ENCODE measurements at places on chromosomes 7 and 10.

GRCh38 chr10:7601023-7601656, 65.6 kb downstream of the ITIH5 start:
- no peak for DNase-seq

DNA sequence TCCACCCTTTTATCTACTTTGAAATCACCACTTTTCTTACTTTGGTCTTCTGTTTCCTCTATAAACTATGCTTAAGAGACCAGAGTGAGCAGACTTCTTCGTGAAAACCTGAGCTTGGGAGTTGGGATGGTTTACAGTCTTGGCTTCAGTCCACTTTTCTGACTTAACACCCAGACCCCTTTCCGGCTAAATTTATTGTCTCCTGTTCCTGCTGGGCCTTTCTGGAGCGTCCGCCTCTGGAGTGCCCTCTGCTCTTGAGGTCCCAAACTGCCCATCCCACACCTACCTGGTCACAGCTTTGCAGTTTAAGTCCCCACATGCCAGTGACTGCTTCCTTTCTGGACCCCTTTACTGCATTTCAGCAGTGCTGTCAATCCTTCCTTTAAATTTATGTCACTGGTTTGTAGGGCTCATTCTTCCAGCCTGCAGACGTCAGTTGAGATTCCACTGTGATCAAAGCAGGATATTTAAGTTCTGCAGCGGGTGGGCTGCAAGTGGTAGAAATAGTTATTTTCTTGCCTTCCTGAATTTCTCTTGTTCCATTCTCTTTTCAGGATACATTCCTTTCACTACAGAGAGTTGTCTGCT, 80.3 kb downstream of the KAT6B start:
- no peak for DNase-seq

DNA sequence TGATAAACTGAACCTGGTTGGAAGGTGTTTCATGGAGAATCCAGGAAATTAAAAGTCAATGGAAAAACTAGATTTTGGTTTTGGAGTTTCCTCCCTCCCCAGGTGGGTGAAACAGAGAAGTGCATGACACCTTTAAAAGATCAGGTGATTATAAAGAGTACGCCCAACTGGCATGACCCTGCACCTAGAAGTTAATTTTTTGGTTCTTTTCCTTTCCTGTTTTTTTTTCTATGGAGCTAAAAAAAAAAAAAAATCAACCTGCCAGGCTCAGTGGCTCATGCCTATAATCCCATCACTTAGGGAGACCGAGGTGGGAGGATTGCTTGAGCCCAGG, 7.9 kb downstream of the GJD4 start:
- DNase-seq, result no peak

GRCh38 chr7:76139670-76140069, 62.0 kb upstream of the SRRM3 start:
- no peak for DNase-seq

DNA sequence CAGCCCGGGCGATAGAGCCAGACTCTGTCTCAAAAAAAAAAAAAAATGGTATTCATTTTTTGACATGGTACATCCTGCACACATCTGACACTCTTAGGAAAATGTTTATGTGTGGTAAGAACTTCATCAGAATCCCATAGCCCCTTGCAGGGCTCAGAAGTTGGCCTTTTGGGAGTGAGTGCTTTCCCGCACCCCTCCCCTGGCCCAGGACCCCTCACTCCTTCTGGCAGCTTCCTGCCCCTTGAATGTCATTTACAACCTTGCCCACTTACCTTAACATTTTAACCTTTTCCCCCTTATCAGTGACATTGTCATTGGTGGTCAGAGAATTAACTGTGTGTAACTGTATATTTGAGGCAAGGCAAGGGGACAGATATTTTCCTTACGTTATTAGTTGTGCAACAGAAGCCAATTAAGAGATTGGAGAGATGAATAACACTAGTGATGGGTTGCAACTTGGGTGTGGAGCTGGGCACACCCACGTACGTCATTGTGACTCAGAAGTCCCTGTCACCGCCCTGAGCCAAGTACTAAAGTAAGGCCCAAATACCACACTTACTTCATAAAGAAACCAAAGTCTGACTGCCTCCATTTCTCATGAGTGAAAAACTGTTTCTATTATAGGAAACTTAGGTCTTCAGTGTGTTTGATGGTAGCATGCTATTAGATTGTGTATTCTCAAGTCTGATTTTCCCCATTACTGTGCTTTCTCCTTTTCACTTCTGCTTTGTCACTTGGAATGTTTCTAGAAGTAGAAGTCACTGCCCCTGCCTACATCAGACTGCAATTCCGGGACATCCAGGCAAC, 31.6 kb downstream of the OGDH start:
- peak; percentile 91 for DNase-seq

- DNase-seq, result no peak
These were observed 35.1 kb upstream of the ZNF273 start for GRCh38 chr7:64867863-64868440.

GRCh38 chr7:131038153-131038552, 289.5 kb upstream of the MKLN1 start:
- DNase-seq, result no peak

DNA sequence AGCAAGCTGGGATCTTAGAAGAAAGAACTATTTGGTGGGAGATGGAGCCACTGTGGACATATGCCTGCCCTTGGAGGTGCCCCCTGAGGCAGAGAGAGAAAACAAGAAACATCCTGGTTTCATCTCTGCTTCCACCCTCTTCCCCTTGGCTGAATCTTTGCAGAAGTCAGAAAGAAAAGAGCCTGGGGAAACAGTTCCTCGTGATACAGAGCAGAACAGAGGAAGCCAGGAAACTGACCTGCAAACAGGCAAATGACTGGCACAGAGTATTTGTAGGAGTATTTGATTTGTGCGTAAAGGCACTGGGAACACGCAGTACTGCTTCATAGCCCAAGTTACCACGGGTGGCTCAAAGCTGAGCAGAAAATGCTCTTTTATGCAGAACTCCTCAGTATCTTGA, 7.0 kb upstream of the KEL start:
- DNase-seq, result no peak

DNA sequence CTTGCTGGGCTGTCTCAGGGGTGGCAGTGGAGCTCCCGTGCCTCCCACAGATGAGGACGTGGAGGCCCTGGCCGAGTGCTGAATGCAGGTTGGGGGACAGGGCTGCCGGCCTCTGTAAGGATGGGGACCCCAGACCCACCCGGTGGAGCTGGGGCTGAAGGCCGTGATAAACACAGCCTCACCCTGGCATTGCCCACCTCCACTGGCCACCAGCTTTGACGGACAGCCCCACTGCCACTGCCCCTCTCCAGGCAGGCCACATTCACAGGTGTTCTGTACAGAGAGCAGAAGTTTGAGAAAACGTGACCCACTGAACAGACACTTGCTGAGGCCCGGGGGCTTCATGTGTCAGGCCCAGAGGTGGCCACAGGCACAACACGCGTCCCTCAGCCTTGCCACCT, 126.2 kb downstream of the LHPP start:
- DNase-seq, result no peak

DNA sequence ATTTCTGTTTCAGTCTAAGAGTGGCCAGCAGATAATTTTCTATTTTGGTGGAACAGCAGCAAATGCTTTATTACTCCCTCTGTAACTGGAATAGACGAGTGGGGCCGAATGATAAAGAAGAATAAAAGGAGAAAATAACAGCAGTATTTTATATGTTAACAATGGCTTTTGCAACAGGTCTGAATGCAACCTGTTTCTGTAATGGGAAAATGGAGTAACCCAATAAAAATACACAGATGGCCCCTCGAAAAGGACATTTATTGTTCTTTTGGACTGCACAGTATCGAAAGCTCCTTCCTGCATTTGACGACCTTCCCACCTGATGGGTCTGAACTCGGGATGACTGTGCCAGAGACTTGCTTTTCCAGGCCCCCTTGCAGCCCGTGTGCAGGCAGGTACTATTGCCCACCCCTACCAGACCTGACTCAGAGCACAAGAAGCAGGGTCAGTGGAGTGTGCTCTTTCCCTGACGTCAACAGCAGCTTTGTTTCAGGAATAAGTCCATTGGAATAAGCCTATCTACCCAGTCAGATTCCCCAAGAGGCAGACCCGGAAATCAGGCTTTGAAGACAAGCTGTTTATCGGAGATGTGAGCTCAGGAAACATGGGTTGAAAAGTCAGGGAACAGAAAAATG, 306.5 kb upstream of the NEBL start:
- no peak for DNase-seq

- DNase-seq, result peak; percentile 34
These were observed 173.4 kb downstream of the RNF216 start for GRCh38 chr7:5607951-5608656.

DNA sequence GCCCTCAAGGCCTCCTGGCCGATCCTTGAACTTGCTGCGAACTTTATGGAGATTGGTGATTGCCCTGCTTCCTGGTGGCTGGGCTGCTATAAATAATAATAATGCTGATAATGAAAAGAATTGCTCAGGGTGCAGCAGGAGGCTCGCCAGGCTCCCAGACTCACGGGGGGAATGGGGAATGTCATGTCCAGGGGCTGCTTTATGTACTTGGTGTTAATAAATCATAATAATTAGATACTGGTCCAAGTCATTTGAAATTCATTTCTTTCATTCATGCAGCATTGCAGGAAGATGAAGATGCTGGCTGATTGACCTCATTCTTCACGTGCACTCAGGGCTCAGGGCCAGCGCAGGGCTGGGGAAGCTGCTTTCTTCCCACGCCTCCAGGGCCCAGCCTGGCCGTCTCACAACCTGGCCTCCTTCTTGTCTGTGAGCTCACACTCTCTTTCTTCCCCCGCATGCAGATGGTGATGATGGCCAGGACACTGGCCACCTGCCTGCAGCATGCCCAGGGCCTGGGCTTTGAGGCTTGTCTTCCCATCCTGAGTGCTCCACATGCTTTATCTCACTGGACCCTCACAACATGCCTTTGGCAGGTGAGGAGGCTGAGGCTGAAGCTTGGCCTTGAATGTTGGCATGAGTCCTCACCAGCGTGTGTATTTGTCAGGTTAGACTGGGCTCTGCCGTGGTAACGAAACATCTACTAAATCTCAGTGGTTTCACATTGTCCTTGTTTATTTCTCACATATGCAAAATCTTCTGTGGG, 138.4 kb upstream of the TNS3 start:
- DNase-seq, result peak; percentile 63

GRCh38 chr7:83593921-83594475, 54.9 kb downstream of the SEMA3E start:
- DNase-seq, result no peak
